ENCODE measurements at places on chromosomes 3 and 15.

DNA sequence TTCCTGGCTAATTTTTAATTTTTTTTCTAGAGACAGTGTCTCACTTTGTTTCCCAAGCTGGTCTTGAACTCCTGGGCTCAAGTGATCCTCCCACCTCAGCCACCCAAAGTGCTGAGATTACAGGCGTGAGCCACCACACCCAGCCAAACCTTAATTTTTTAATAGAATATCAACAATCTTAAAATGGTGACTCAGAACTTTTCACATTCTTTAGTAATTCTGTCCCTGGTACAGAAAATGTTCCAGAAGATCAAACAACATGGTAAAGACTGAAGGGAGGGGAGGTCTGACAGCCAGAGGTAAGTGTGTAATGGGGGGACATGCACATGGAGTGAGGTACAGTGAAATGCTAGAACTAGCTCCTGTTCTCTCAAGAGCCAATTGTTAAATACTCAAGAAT, 38.2 kb downstream of the DNAH12 start:
- no peak overlapping the region for H3K27ac ChIP-seq
- no peaks in the 10 kb centered on the region for H3K27me3 ChIP-seq
- no peak for DNase-seq
- H3K4me3 ChIP-seq, result no peak overlapping the region
- no peaks in the 10 kb centered on the region for H3K4me1 ChIP-seq

GRCh38 chr3:78312851-78313250, 1273.0 kb downstream of the ROBO2 start:
- H3K27me3 ChIP-seq, result no peaks in the 10 kb centered on the region
- H3K27ac ChIP-seq, result no peak overlapping the region
- no peaks in the 10 kb centered on the region for H3K4me1 ChIP-seq

DNA sequence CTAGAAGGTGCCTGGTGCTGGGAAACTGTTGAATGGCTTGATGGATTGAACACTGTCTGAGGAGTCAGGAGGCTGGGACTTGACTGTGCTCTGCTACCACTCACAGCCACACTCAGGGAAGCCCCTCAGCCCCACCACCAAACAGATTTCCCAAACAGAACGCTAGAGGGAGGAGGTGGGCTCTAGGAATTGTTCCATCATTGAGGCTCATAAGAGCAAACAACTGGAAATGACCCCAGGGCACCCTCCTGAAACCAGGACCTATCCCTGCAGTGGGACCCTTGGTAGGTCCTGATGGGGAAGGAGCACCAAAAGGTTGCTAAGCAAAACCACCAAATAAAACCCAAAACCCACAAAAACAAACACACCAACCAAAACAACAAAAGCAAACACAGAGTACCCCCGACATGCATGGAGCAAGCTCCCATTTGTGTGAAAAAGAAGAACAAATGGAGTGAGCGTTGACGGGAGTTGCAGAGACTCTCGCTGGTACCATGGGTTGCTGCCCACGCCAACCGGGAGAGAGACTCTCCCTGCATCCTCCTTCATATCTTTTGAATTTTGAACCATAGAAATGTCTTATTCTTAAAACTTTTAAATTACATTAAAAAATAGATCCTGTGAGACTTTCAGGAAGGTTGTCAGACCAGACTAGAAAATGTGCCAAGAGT, 45.6 kb downstream of the ABTB1 start:
- no peak overlapping the region for H3K4me3 ChIP-seq
- DNase-seq, result no peak
- H3K27me3 ChIP-seq, result no peaks in the 10 kb centered on the region
- no peak overlapping the region for H3K27ac ChIP-seq
- peaks cover 8% of the 10 kb centered on the region for H3K4me1 ChIP-seq

GRCh38 chr3:49100046-49100615, 4.4 kb downstream of the QARS1 start:
- DNase-seq, result no peak
- no peaks in the 10 kb centered on the region for H3K27me3 ChIP-seq
- no peak overlapping the region for H3K27ac ChIP-seq
- H3K4me1 ChIP-seq, result peaks cover 13% of the 10 kb centered on the region
- peaks cover 54% of the 10 kb centered on the region for H3K36me3 ChIP-seq
- H3K4me3 ChIP-seq, result no peak overlapping the region

DNA sequence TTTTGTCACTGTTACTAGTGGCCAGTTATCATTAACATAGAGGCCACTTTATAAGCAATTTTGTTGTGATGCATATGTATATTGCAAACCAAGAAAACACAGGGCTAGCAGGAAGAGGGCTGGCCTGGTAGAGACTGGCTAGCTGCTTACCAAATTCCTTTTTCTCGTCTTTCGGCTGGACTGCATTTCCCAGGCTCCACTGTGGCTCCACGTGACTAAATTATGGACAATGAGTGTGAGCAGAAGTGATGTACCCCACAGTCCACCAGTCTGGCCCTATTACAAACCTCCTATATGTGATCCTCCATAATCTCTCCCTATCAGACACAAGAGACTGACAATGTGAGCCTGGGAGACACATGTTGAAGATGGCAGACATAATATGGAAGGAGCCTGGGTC, 257.0 kb downstream of the MFSD1 start:
- DNase-seq, result no peak
- H3K27me3 ChIP-seq, result no peaks in the 10 kb centered on the region
- no peaks in the 10 kb centered on the region for H3K36me3 ChIP-seq
- H3K27ac ChIP-seq, result no peak overlapping the region
- no peaks in the 10 kb centered on the region for H3K4me1 ChIP-seq
- H3K4me3 ChIP-seq, result no peak overlapping the region

- peak overlapping the region; percentile 68 for H3K27ac ChIP-seq
- H3K36me3 ChIP-seq, result no peaks in the 10 kb centered on the region
- H3K27me3 ChIP-seq, result no peaks in the 10 kb centered on the region
- DNase-seq, result peak; percentile 46
- peaks cover 25% of the 10 kb centered on the region for H3K4me1 ChIP-seq
These were observed 940 bp upstream of the ACY1 start for GRCh38 chr3:51982352-51982837.

- no peaks in the 10 kb centered on the region for H3K27me3 ChIP-seq
- peak overlapping the region; percentile 58 for H3K4me3 ChIP-seq
- peaks cover 14% of the 10 kb centered on the region for H3K4me1 ChIP-seq
- H3K36me3 ChIP-seq, result no peaks in the 10 kb centered on the region
- DNase-seq, result peak; percentile 30
These were observed 539 bp upstream of the LAMB2 start for GRCh38 chr3:49133226-49133951.

DNA sequence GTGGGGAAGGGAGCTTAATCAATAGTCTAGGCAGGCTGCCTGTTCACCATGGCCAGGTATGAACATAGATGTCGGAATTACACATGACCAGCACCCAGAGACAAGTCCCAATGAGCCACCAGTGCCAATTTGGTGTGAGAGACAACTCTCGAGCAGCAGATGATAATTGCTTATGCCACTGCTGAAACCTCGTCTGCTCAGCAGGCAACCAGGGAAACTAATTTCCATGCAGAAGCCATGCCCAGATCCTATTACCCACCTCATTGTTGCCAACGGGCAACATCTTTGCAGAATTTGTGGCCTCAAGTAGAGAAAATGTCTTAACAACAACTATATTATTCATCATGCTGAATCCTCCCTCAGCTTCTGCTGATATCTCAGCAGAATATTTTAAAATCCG, 84.9 kb downstream of the CGGBP1 start:
- H3K4me1 ChIP-seq, result no peaks in the 10 kb centered on the region
- no peak for DNase-seq
- H3K36me3 ChIP-seq, result no peaks in the 10 kb centered on the region
- H3K4me3 ChIP-seq, result no peak overlapping the region
- no peaks in the 10 kb centered on the region for H3K27me3 ChIP-seq
- no peak overlapping the region for H3K27ac ChIP-seq

- H3K27me3 ChIP-seq, result no peaks in the 10 kb centered on the region
- H3K4me3 ChIP-seq, result peak overlapping the region; percentile 87
- peak overlapping the region; percentile 87 for H3K27ac ChIP-seq
- DNase-seq, result no peak
These were observed 3.0 kb downstream of the SMC4 start for GRCh38 chr3:160402221-160403027.

DNA sequence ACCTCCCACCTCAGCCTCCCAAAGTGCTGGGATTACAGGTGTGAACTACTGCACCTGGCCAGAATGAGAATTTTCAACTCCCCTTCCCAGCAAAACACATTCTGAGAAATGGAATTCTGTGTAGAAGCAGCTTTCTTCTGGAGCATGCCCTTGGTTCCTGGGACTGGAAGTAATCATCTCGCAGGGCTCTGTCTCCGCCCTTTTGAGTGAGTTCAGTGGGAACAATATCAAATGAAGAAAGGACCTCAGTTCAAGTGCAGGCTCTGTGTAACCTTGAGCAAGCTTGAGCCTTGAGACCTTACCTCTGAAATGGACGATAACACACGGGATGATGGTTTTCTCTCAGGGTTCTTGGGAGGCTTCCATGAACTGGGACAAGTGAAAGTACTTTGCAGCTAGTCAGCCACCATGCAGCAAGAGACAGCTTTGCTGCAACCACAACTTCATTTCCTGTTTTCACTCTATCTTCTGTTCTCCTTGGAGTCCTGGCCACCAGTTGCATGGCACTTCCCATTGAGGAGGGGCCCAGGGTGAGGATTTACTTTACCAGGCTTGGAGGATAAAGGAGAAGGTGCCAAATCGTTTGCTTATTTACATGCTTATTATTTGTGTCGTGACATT, 35.7 kb upstream of the IGF1R start:
- no peak overlapping the region for H3K4me3 ChIP-seq
- peak; percentile 21 for DNase-seq
- H3K27me3 ChIP-seq, result no peaks in the 10 kb centered on the region
- H3K4me1 ChIP-seq, result peaks cover 8% of the 10 kb centered on the region
- H3K27ac ChIP-seq, result no peak overlapping the region

- no peak overlapping the region for H3K27ac ChIP-seq
- peaks cover 42% of the 10 kb centered on the region for H3K4me1 ChIP-seq
- H3K36me3 ChIP-seq, result no peaks in the 10 kb centered on the region
- DNase-seq, result no peak
These were observed 77.2 kb downstream of the CD200R1L start for GRCh38 chr3:112769286-112769978.

DNA sequence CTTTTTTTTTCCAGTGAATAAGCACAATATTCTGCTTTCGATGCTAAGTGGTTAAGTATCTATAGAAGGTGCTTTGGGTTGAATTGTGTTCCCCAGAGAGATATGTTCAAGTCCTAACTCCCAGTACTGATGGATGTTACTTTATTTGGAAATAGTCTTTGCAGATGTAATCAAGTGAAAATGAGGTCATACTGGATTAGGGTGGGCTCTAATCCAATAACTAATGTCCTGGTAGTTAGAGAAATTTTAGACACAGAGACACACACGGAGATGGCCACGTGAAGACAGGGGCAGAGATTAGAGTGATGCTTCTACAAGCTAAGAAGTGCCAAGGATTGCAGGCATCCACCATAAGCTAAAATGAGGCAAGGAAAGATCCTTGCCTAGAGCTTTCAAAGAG, 662.3 kb downstream of the NAALADL2 start:
- no peaks in the 10 kb centered on the region for H3K27me3 ChIP-seq
- no peak overlapping the region for H3K27ac ChIP-seq
- H3K4me1 ChIP-seq, result no peaks in the 10 kb centered on the region

DNA sequence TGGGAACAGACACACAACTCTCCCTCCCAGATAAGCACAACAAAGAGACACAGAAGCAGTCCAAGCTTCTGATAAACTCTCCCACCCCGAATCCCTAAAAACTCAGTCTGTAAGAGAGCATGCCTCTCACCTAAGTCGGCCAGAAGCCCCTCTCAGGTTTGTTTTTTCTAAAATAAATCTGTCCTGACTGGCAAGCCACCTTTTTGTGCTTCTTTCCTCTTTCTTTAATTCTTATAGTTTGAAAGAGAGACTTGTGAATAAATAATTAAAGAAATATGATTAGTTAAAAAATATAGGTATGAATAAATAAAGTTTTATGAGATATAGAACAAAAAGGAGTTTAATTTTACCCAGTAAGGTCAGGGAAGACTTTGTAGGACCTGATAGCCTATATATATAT, 329.0 kb upstream of the SLCO3A1 start:
- no peak overlapping the region for H3K4me3 ChIP-seq
- H3K27me3 ChIP-seq, result no peaks in the 10 kb centered on the region
- no peak overlapping the region for H3K27ac ChIP-seq
- no peaks in the 10 kb centered on the region for H3K4me1 ChIP-seq

- H3K4me3 ChIP-seq, result no peak overlapping the region
- no peaks in the 10 kb centered on the region for H3K27me3 ChIP-seq
- no peaks in the 10 kb centered on the region for H3K4me1 ChIP-seq
These were observed 340.6 kb downstream of the SOX2 start for GRCh38 chr3:182052332-182052731.

DNA sequence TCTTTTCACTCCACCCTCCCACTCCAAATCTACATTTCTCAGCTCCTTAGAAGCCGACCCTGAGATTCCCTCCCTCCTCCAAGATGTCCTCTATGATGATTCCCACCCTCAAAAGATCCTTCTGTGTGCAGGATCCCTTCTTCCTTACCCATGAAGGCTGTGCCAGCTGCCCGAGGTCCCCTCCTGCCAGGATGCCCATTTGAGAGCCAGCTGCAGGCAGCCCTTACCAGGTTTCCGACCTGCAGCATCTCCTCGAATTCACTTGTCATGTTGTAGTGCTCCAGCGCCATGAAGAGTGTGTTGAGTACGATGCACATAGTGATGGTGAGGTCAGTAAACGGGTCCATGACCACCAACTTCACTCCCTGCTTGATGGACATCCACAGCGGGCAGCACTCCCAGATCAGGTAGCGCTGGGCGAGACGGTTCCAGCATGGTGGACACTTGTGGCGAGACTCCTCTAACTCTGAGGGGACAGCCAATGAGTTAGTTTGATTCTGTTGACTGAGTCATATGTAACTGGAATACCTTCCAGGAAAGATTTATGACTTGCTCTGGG, 51.9 kb downstream of the SCN5A start:
- no peak overlapping the region for H3K27ac ChIP-seq
- no peaks in the 10 kb centered on the region for H3K36me3 ChIP-seq
- H3K4me1 ChIP-seq, result no peaks in the 10 kb centered on the region
- no peaks in the 10 kb centered on the region for H3K27me3 ChIP-seq

DNA sequence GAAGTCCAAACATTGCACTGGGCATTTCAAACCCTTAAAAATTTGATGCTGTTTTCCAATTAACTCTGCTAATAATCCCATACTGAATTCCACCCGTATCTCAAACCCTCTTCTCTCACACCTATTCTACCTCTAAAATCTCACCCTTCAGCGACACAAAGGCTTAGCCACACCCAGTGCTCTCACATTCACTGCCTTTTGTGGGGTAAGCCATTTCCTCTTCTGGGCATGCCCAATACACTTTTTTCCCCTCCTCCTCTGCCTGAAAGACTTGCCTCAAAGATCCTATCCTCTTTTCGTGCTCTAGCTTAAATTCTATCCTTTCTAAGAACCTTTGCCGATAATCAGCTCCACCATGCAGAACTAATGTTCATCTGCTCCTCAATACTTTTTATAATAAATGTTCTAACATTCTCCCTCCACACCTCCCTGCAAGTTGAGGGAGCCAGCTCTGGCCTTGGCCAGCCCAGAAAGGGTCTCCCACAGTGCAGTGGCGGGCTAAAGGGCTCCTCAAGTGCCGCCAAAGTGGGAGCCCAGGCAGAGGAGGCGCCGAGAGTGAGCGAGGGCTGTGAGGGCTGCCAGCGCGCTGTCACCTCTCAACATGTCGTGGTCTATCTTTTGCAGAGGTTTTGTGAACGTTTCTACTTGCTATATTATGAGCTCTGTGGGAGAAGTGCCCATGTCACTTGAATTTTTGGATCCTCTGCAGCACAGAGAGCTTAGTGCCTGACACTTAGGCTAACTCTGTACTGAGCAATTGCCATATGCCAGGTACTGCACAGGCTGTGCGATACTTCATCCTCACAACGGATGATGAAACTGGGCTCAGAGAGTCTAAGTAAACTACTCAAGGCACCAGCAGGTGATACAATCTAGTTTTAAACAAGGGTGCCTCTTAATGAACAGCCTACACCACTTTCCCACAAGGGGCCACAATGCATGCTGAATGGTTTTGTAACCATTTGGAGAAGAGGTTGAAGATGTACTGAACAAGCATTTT, 53.6 kb upstream of the BCL6 start:
- H3K36me3 ChIP-seq, result no peaks in the 10 kb centered on the region
- H3K4me1 ChIP-seq, result peaks cover 5% of the 10 kb centered on the region
- H3K27me3 ChIP-seq, result no peaks in the 10 kb centered on the region
- H3K4me3 ChIP-seq, result no peak overlapping the region
